ENCODE measurements at places on chromosomes 11 and 22.

DNA sequence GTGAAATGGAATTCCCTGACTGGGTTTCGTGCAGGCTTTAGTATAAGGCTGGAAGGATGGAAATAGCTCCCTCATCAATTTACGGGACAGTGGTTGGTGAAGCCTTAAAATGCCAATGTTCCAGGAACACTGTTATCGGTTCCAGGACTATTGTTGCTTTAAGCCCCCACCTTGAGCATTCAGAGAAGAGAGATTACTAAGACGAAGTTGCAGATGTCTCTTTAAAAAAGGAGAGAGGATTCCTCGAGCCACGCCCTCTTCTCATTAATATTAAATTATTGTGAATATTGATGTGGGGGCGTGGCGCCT lies 195 bp upstream of the CREB3L1 start:
- no peak for DNase-seq

GRCh38 chr11:122847466-122847865 lies 9.2 kb downstream of the CRTAM start:
- DNase-seq = no peak

DNA sequence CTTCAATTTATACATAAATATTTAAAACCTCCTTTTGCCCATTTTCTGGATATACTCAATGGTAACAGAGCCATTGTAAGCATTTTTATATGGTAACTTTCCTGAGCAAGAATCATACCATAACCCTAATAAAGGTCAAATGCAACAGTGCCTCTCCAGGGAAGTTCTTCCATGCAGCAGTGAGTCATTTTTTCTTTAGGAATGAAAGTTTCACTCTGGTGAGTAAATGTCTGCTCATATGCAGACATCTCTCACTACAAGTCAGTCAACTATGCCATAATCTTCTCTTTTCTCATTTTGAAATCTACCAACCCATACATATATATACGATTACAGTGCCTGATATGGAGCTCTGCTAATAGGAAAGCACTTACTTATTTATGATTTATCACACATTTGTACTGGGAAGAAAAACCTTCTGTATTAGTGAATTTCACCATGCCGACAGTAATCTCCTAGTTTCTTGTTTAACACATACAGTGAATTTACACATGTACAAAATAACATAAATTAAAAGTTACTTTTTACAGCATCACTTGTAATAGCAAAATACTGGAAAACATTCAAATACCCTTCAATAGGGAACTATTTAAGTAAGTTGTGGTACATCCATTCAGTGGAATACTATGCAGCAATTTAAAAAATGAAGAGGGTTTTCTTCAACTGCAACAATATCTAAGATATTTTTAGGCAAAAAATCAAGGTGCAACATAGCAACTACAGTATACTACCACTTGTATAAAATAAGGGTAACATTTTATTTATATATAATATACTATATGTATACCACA lies 16.0 kb downstream of the STK33 start:
- DNase-seq = no peak

- DNase-seq = no peak
These were observed 5.5 kb downstream of the PACSIN2 start for GRCh38 chr22:43009444-43009843.

- DNase-seq = no peak
These were observed 11.6 kb upstream of the TMEM45B start for GRCh38 chr11:129804012-129804411.

DNA sequence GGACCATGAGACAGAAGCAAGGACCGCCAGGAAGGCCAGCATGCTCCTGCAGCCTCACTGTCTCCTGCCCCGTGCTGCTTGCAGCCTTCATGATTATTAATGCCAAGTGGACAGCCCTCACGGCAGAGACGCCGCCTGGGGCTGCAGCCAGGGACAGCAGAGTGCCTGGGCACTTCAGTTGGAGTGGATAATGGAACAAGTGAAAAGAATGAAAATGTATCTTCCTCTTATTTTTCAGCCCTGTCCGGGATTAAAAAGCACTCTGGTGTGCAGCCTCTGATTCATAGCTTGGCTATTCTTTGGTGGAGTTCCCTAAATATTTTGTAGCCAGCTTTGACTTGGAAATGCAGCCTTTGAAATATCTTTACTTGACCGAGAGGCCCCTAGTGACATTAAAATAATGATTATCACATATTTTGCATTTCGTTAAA lies 1404.2 kb downstream of the BRD1 start:
- no peak for DNase-seq

GRCh38 chr11:34542089-34542488 lies 28.5 kb upstream of the ELF5 start:
- DNase-seq = no peak

DNA sequence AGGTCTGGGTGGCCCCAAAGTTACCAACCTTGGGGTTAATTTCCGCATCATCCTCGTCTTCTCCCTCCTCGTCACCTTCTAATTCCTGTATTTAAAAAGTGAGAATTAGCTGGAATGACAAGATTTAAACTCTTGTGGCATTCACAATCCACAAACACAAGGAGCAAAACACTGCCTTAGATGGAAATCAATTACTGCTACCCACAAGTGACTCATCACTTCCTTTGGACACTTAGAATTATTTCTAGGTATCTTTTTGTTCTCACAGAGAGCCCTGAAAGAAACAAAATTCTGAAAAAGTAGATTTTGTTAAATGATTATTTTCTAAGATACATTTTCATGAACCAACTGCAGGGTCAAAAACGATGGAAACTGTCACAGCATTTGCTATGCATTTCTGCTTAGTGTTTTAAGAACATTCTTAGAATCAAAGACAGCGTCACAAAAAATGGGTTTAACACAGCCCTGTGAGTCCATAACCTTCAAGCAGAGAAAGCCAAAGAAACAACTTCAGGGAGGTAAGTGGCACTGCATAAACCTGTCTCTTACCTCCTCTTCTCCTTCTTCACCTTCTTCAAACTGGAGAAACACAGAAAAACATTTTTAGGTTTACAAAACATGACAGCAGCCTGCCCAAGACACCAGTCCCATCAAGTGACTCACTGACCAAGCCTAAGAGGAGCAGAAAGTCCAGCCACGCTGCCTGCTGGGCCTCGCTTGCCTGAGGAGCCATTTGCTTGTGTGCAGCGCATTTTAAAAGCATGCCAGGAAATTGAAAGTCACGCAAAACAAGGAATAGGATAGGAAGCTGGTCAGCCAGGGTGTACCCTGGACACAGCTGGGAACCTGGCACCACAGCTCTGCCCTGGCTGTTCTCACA lies 22.3 kb upstream of the PHLDA2 start:
- DNase-seq = no peak

- no peak for DNase-seq
These were observed 36.5 kb downstream of the C11orf91 start for GRCh38 chr11:33664166-33664565.

DNA sequence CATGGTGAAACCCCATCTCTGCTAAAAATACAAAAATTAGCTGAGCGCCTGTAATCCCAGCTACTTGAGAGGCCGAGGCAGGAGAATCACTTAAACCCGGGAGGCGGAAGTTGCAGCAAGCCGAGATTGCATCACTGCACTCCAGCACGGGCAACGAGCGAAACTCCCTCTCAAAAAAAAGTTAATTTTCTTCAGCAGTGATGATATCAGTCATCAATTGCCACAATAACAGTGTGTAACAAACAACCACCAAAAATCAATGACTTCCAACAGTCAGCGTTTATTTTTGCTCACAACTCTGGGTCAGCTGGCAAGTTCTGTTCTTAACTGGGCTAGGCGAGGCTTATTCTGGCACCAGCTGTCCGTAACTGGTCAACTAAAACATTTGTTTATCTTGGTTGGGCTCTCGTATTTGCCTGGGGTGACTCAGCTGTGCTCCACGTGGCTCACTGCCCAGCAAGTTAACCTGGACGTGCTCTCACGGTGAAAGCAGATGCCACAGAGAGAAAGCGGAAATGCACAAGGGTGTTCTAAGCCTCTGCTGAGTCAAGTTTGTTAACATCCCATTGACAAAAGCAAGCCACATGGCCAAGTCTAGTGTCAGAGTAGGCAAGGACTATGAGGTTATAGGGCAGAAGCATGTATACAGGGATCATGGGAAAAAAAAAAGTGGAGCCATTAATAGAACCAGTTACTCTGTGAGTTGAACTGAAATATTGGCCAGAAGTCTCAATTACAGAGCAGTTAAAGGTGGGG lies 52.1 kb downstream of the LHFPL7 start:
- peak; percentile 68 for DNase-seq

DNA sequence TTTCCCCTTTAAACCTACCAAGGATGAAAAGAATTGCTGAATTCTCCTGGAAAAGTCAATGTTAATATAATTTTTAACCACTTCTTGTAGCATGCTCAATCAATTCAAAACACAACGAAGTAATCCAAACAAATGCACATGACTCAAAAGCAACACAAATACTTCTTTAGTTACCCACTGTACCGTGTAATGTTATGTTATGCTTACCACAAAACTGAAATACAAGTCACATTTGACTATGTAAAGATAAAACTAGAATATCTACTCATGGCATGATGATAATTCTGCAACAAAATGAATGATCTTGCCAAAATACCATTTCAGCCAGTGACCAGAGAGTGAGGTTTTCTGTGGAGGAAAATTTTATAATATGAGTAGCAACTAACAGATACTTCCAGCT lies 587.0 kb downstream of the DLG2 start:
- no peak for DNase-seq

DNA sequence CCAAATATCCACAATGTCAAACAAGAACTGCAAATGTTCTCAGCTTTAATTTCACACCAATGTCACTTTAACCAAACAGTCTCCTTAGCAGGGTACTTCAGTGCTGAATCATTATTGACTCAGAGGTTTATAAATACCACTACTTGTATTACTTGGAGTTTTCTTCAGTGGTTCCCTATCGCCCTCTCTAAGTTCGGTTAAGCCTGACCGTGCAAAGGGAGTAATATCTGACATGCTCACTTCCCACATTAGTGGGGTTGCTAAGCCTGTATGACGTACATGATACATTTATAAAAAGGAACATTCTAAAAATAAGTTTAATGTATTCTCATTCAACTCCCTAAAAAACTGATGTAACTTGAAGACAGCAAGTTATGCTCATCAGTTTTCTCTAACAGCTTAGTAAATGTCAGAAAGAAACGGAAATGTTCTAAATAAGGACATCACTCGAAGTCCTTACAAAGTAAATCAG lies 93.1 kb upstream of the ZC3H12C start:
- no peak for DNase-seq

- DNase-seq = no peak
These were observed 27.5 kb downstream of the FBXO7 start for GRCh38 chr22:32501836-32502752.

DNA sequence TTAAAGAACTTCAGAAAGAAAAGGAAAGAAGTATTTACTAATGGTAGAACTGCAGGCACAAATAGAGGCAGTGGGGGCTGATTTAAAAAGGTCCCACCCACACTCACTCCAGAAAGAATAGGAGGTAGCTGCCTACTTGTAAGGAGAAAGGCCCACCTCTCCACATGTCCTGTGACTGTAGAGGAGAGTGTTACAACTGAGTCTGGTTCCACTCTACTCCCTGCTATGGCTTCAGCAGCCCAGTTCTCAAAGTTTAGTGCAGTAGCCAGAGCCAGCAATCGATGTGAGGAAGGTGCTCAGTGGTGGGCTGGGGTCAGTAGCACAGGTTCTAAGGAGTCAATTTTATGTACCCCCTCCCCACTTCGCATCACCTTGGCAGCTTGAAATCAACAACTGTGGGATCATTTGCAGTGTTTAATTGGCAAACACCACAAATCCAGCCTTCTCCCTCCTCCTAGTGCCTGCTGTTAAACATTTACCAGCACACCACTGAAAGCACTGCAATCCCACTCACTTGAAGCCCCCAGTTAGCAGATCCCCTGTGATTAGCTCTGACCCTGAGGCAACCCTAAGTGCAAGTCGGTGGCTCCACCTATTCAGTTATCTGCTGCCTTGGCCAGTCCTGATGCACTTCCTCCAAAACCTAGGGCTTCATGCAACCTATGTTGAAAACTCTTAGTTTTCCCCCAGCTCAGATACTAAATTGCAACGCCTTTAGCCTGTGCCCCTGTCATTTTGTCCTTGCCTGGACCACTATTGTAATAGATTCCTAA lies 146.6 kb downstream of the BBOX1 start:
- DNase-seq = peak; percentile 87

- no peak for DNase-seq
These were observed 306.1 kb upstream of the DDI1 start for GRCh38 chr11:103730131-103730940.

- DNase-seq = no peak
These were observed 319.8 kb downstream of the INSC start for GRCh38 chr11:15434529-15434928.

DNA sequence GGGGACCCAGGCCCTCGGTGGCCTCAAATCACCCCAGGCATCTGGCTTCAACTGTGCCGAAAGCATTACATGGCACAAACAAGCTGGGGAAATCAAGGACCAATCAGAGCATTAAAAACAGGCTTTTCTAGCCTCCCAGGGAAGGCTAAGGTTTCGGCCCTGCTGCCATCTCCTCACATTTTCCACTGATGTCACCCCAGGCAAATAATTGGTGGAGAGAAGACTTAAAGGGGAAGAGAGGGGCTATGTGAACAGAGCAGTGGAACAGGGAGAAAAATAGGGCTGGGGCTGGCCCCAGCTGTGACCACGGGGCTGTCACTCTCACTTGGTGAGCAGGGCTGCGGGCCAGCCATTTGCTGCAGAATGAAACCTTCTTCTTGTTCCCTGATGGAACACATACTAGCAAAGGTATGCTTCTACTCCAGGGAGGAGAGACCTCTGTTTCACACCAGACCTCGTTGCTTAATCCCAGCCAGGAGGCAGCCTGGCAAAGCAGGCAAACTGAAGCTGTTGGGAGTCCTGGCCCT lies 581.3 kb downstream of the SOX6 start:
- DNase-seq = no peak

DNA sequence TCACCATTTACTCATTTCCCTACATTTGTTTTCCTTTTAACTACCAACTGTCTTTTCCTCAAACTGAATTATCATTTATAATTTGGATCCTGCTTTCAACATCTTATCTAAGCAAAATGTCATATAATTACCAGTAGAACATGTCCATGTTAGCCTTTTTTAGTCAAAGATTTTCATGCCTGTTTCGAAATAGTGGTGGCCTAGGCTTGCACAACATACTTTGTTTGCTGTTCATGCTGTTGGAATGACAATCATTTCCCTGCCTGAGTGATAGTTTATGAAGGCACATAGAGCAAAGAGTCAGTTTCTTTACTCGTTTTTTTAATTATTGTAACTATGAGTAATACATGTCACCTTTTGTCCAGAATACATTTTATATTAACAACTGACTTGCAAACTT lies 144.3 kb upstream of the ANO3 start:
- peak; percentile 22 for DNase-seq

DNA sequence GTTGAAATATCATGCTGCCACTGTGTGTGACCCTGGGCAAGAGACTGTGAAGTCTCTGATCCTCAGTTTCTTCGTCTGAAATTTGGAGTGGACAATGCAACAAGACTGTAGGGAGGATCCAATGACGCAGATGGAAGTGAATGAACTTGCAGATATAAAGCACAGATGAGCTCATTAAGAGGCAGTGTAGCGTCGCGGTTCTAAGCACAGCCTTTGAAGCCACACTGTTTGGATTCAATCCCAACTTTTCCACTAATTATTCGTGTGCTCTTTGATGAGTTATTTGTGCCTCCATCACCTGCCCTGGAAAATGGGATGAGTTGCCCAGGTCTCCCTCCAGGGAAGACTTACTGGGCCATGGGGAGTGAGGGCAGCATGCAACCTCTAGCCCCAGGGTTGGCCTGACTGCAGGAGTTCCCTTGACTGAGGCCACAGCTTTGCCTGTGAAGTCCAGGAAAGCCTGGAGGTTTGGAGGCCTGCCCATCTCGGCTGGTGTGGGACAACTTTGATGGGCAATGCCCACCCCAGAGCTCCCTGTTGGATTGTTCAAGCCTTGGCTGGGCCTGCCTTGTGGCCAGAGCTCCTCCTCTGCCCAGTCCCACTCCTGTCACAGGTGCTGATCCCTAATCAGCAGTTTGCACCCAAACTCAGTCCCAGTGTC lies 266.0 kb upstream of the B3GAT1 start:
- DNase-seq = no peak

All from HuH-7 (cell line).